ENCODE measurements at places on chromosomes 13 and 19.
A peak's percentile ranks its signal among the peaks of the same experiment; 100 is the strongest.

DNA sequence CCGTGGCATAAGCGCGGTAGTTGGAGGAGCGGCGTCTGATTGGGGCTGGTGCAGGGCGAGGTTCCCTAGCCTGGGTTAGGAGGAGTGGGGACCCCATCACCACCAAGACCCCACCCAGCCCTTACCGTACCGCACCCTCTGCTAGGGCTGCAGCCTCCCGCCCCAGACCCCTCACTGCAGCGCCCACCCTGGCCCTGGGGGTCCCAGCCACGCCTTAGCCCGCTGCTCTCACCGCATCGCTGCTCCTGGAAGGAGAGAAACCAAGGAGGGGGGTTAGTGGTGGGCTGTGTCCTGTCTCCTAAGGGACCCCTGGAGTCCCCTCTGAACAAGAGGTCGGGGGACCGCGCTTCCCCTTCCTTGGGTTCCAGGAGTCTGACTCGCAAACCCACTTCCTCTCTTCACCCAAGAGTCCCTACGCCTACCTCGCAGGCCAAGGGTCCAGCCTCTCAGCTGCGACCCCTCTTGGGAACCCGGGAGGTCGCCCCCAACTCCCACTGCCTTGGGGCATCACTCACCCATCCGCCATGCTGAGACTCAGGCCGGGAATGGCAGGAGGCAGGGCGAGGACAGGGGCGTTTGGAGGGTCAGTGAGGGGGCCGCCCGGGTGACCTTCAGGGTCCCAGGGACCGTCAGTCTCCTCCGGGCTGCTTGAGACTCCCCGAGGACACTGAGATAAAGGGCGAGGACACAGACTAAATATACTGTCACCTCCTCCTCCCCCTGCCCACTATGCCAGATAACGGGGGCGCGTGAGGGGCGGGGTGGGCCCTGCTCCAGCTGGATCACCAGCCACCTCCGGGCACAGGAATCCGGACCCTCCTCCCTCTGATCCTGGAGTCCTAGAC, at the start of gene TNNI3:
TSS of gene TNNI3 (minus strand) at position 669 of the 845 bp plus-strand sequence. CDS start at position 526, 143 bp downstream.
- no peak for DNase-seq

DNA sequence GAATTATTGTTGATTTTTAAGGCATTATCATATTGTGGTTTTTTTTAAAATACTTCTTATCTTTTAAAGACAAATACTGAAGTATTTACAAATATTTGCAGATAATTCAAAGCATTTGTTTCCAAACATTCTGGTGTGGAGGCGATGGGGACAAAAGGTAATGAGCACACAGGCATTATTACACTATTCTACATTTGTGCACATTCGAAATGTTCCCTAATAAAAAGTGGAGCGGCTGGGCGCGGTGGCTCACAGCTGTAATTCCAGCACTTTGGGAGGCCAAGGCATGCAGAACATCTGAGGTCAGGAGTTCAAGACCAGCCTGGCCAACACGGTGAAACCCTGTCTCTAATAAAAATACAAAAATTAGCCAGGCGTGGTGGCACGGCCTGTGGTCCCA, 133.4 kb downstream of the FOXO1 start:
- no peak for DNase-seq

- no peak for DNase-seq
Observed at GRCh38 chr19:4444765-4445741, 12.5 kb downstream of the UBXN6 start.

- DNase-seq: no peak
Observed at GRCh38 chr13:39578821-39579291, 24.1 kb downstream of the LHFPL6 start.

DNA sequence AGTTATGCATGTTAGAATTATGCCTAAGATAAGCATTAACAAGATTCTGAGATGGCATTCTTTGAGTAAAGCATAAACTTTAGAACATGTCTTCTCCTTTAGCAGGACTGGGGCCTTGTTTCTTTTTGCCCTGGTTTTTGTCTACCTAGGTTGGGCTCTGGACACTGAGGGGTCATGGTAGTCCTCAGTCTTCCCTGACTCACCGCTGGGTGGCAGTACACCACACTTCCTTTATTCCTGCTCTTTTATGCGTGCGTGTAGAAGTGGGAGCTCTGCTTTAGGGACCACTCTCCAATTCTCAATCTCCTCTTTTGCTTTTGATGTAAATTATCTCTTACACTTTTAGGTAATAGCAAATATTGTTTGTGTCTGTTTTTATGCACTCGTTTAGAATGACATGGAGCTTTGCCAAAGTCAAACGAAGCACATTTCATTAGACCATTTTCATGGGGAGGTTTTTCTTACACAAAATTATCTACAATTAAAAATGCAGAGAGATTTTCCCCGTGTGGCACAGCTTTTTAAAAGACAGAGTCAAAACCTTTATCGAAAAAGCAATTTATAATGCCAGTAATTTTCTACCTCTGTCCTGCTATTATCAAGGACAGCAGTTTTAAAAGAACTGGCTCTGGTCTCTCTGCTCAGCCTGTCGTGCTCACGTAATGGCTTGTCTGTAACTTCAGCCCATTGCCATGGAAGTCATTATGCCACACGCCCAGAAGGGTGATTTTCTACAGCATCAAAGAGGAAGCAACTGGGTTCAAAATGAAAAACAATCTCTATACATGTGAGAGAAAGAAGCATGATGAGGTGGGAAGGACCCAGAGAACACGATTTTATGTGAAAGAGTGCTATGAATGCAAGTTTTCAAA, 413.9 kb downstream of the COG6 start:
- DNase-seq: peak; percentile 54

- no peak for DNase-seq
Observed at GRCh38 chr13:28329395-28330158, 165.4 kb downstream of the FLT1 start.

- no peak for DNase-seq
Observed at GRCh38 chr19:38228005-38228377, 4.0 kb upstream of the DPF1 start.

DNA sequence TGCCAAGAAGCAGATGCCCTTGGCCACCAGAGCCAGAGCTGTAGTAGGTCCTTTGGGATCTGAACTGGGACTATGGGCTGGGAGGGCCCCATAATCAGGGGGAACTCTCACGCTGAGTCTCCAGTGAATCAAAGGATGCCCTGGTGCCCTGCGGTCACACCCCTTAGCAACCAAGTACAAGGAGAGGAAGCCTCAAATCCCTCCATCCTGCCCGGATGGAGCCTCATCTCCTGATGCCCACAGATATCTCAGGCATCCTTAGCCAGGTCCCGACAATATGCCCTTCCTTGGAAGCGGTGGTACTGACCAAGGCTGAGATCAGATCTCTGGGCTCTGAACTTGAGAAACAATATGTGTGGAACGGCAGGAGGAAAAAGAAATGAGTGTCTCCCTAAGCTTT, 1.7 kb downstream of the PLEKHA4 start:
- DNase-seq: no peak

GRCh38 chr19:3075605-3076431, 13.5 kb upstream of the TLE5 start:
- peak; percentile 70 for DNase-seq

DNA sequence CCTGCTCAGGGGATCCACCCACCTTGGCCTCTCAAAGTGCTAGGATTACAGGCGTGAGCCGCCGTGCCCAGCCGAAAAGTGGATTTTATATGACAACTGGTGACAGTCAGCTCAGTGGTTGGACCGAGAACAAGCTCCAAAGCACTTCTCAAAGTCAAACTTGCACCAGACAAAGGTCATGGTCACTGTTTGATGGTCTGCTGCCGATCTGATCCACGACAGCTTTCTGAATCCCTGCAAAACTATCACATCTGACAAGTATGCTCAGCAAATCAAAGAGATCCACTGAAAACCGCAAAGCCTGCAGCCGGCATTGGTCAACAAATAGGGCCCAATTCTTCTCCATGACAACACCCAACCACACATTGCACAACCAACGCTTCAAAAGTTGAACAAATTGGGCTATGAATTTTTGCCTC, 21.6 kb upstream of the NAA16 start:
- DNase-seq: no peak

DNA sequence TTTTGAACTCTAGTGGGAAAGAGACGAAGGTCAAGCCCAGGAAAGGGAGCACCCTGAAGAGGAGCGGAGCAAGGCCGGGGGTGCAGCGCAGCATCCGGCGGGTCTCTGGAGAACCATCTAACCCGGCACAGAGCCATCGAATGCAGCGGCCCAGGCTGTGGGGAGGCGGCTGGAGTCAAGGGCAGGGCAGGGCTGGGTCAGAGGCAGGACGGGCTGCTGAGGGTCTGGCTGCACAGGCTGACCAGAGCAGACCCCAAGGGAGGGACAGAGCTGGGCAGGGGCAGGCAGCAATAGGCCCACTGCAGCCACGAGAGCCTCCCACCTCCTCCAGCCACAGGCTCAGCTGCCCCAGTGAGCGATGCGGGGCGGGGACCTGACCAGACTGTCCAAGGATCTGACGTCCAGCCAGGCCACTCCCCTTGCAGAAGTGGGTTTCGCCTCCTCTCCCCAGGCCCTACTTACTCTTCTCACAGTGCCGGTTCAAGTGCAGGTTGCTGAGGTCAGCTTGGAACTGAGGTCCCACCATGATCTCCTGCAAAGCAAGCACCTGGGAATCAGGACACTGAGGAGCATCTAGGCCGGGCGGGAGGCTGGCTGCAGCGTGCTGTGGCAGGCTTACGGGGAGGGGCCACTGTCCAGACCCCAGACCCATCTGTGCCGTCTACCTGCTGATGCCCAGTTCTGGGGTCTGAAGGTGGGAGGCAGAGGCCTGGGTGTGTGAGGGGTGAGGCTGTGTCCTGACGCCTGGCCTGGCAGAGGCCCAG, 19.2 kb downstream of the MIER2 start:
- no peak for DNase-seq

GRCh38 chr19:15399635-15400034, 19.2 kb downstream of the AKAP8L start:
- DNase-seq: no peak

GRCh38 chr19:53224606-53225005, 30.1 kb downstream of the ZNF677 start:
- no peak for DNase-seq

- DNase-seq: no peak
Observed at GRCh38 chr13:39483326-39483725, 119.7 kb downstream of the LHFPL6 start.

DNA sequence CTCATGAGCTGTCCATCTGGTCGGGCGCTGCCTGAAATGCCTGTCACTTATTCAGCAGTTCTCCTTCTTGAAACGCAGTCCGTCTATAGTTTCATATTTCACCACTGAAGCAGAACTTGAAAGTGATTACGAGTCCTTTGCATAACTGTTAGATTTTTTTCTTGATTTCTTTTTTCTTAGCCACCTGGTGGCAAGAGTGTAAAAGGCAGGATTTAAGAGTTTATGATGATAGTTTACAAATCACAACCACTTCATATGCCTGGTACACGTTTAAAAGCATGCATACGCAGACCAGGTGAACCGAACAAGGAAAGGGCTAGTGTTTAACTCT, 45.8 kb downstream of the GGACT start:
- DNase-seq: no peak

DNA sequence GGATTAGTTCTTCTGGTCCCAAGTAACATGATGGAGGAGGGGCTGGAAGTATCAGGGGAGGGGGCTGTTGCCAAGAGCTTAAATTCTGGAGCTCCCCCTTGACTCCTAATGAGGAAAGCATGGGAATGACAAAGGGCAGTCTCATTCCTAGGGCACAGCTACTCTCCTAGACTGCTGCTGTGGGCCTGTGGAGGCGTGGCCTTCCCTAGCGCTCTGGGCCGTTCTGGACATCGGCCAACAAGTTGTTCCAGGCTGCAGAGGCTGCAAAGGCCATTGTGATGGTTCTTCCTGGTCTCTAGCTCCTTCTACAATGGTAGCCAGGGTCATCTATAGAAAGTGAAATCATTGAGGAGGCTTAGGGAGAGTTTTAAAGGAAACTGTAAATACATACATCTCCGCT, 916.6 kb downstream of the DIAPH3 start:
- DNase-seq: no peak

- no peak for DNase-seq
Observed at GRCh38 chr13:96527497-96527896, 437.6 kb downstream of the HS6ST3 start.

DNA sequence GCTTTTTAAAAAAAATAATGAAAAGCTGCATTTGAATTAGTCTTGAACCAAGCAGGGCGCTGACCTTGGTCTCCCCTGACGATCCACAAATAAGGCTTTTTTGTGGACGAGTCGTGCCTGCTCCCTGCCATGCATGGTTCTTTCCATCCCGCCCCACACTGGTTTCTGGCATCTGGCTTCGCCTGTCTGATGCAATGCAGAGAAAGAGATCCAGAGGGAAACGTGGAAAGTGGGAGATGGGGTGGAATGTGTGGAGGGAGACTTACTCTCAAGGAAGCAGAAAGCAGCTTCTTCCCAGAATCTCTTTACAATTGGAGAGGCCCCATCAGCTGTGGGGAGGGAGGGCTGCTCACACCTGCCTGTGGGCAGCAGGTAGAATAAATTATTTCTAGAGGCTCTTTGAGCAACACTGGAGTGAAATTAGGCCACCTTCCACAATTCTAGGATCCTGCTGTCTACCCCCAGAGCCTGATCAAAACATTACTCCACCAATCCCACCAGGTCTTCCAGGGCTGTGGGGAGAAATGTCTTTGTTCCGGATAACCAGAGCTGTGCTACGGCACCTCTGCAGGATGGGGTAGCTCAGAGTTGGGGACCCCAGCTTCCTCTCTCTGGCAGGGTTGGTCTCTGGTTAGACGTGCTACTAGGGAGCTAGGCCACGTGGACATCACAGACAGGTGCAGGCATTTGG, 183.5 kb downstream of the UQCRFS1 start:
- DNase-seq: no peak

GRCh38 chr19:15173746-15174404, 26.9 kb downstream of the NOTCH3 start:
- no peak for DNase-seq

DNA sequence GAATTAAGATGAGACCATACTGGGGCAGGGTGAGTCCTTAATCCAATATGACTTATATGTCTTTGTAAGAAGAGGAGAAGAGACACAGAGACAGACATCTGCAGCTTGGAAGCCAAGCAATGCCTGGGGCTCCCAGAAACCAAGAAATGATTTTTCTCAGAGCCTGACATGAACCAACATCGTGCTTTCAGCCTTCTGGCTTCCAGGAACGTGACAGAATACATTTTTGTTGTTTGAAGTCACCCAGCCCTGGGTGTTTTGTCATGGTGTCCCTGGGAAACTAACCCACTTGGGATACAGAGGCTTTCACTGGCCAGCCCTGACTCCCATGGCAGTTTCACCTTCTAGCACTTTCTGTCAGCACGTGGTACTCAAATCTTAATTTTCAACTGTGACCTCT, 95.3 kb upstream of the SLC10A2 start:
- DNase-seq: no peak

GRCh38 chr13:48804821-48805601, 151.3 kb downstream of the CYSLTR2 start:
- DNase-seq: no peak

GRCh38 chr19:5186293-5187050, 154.1 kb downstream of the PTPRS start:
- DNase-seq: no peak

- DNase-seq: no peak
Observed at GRCh38 chr19:35257113-35257461, 8.3 kb downstream of the LSR start.

- no peak for DNase-seq
Observed at GRCh38 chr13:100662468-100663211, 12.0 kb downstream of the TMTC4 start.

DNA sequence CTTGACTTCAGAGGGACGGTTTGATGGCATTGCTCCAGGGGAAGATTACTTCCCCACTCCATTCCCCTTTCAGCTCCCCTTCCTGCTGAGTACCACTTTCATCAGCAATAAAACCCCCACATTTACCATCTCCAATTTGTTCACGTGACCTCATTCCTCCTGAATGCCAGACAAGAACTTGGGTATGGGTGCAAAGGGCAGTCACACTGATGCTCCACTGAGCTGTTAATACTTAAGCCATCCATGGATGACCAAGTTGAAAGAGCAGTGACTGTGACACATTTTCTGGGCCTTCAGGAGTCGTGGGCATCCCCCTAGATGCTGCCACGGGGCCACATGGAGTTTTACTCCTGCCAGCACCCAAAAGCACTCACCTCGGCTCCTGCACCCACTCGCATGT, 93.1 kb downstream of the STOML3 start:
- no peak for DNase-seq

Measured in stimulated activated naive CD4-positive, alpha-beta T cell treated with Interleukin-2 at 50 U/mL for 16 hours (primary cell).